Heart right ventricle (tissue), 16 donors: ENCODE measurements at places on chromosomes 4 and X. TPM values are rescaled to one million over a fixed set of nuclear protein-coding genes. Genes with fewer than 3 reads are reported as not detected.

Gene FGG
- not detected for total RNA-seq

Gene RUFY3
- 22.1 TPM for total RNA-seq

Gene MAB21L2
- total RNA-seq: 0.12 TPM

Gene TRIM61
- total RNA-seq: 2.0 TPM

Gene TLR7
- total RNA-seq: 3.2 TPM

Gene OCIAD1
- 183 TPM for total RNA-seq

Gene MAGEB2
- not detected for total RNA-seq

GRCh38 chr4:73477176-73477575 lies 4.4 kb upstream of the AFM start:
- H3K27ac ChIP-seq: no peak overlapping the region
- no peak for DNase-seq
- no peak overlapping the region for H3K4me3 ChIP-seq
- H3K27me3 ChIP-seq: no peaks in the 10 kb centered on the region

- H3K27ac ChIP-seq: no peak overlapping the region
- no peaks in the 10 kb centered on the region for H3K27me3 ChIP-seq
- peak overlapping the region; percentile 98 for H3K4me3 ChIP-seq
- no peak for DNase-seq
- no peaks in the 10 kb centered on the region for H3K36me3 ChIP-seq
Observed at GRCh38 chr4:24582235-24582832, 2.0 kb downstream of the DHX15 start.

DNA sequence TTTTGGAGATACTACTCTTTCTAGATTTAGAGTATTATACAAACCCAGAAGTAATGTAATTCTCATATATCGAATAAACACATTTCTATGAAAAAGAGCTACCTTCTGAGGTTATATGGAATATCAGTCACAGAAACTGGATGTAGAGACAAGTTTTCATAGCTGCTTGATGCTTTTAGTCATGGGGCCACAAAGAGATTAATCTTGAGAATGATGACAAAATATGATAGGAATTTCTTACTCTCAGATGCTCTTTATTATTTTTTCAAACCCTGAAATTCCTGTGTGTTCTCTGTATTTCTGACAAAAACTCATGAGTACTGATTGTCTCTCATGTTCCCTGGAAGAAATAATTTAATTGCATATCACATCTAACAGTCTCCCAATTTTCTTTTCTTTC lies 662.5 kb downstream of the RAPGEF2 start:
- H3K36me3 ChIP-seq: no peaks in the 10 kb centered on the region
- H3K4me1 ChIP-seq: no peaks in the 10 kb centered on the region
- H3K27ac ChIP-seq: no peak overlapping the region

GRCh38 chr4:15343581-15343980 lies 84.3 kb upstream of the C1QTNF7 start:
- H3K4me1 ChIP-seq: peaks cover 5% of the 10 kb centered on the region
- no peaks in the 10 kb centered on the region for H3K36me3 ChIP-seq
- H3K27me3 ChIP-seq: no peaks in the 10 kb centered on the region
- H3K27ac ChIP-seq: no peak overlapping the region

GRCh38 chrX:42708222-42708621 lies 69.7 kb downstream of the PPP1R2C start:
- H3K36me3 ChIP-seq: no peaks in the 10 kb centered on the region
- H3K4me3 ChIP-seq: no peak overlapping the region
- H3K4me1 ChIP-seq: no peaks in the 10 kb centered on the region

DNA sequence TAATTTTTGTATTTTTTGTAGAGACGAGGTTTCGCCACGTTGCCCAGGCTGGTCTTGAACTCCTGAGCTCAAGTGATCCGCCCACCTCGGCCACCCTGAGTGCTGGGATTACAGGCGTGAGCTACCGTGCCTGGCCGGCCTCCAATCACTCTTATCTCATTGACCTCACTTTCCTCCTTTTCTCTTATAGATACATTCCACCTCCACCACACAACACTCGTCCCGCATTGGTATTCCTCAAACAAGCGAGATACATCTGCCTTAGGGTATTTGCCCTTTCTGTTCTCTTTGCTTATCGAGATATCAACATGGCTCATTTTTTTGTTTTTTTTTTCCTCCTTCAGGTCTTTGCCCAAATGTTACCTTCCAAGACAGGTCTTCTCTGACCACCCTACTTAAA lies 1.8 kb upstream of the PRPS1 start:
- no peaks in the 10 kb centered on the region for H3K27me3 ChIP-seq
- no peak overlapping the region for H3K4me3 ChIP-seq
- H3K27ac ChIP-seq: no peak overlapping the region
- peaks cover 16% of the 10 kb centered on the region for H3K4me1 ChIP-seq
- DNase-seq: no peak

GRCh38 chr4:123788577-123788976 lies 392.0 kb downstream of the SPRY1 start:
- peaks cover 41% of the 10 kb centered on the region for H3K4me1 ChIP-seq
- no peaks in the 10 kb centered on the region for H3K27me3 ChIP-seq
- no peak for DNase-seq
- no peak overlapping the region for H3K4me3 ChIP-seq

DNA sequence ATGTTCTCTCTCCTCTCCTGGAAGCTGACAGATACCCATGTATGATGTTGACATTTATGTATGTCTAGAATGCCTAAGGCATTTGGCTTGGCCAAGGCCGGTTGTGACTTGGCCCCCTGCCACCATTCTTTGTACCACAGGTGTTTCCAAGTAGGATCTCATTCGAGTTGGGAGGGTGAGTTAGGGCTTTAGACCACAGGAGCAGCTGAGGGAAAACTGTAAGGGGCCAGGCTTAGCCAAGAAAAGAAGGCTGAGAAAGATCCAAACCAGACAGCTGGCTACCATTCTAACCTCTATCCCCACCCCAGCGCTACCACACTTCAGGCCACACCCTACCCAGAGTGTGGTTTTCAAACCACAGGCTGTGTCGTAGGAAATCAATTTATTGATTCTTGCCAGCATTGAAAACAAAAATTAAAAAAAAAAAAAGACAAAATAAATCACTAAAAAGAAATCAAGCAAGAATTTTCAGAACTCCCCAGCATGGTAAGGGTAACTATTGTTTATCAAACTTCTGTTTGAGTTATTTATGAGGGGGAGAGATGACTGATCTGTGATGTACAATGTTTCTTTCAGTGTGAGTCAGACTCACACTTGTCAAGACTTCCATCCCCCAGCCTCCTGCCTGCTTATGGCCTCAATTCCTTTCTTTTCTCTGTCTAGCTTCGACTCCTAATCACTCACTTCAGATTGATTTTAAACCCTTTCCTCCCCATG lies 9.9 kb downstream of the TMSB4X start:
- H3K4me1 ChIP-seq: peaks cover 12% of the 10 kb centered on the region
- H3K27me3 ChIP-seq: no peaks in the 10 kb centered on the region
- H3K4me3 ChIP-seq: no peak overlapping the region
- no peak for DNase-seq
- no peak overlapping the region for H3K27ac ChIP-seq

DNA sequence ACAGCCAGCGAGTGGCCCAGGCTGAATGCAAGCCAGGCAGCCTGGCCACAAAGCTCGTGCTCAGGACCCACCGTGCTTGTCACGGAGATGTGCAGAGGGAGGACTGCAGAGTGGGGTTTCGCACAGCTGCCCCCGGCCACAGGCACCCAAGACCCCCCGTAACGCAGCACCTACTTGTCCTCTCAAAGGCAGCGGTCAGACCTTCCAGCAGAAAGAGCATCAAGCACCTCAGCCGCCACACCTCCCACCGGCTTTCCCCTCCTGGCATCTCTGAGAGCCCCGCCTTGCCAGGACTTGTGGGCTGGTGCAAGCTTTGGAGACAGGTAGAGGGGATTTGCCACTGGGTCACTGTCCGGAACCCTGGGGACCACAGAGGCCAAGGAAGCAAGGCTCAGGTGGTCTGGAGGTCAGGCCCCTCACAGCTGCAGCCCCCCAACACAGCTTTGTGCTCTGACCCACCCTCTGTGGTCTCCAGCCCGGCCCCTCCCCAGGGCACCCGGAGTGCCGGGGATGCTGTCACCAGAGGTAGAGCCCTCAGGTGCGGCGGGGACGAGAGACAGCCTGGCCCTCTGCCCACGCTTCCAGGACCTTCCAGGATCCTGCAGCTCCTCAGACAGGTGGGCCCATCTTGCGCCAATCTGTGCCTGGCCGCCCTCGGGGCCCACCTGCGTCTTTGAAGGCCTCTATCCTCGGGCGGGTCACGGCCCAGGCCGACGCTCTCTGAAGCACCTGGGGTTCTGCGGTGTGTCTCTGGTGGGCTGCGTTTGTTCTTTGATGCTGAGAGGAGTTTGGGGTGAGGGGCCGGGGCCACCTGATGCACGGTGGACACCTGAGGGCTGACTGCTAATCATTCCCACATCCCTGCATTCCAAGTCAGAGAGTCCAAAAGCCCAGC lies 34.4 kb upstream of the HMX1 start:
- H3K36me3 ChIP-seq: no peaks in the 10 kb centered on the region
- H3K27ac ChIP-seq: no peak overlapping the region
- H3K27me3 ChIP-seq: peaks cover 31% of the 10 kb centered on the region
- no peak overlapping the region for H3K4me3 ChIP-seq
- no peak for DNase-seq

GRCh38 chr4:112377171-112377570 lies 80.0 kb downstream of the ALPK1 start:
- DNase-seq: no peak
- H3K27ac ChIP-seq: no peak overlapping the region

GRCh38 chrX:53239474-53239873 lies 14.5 kb upstream of the KDM5C start:
- H3K4me3 ChIP-seq: no peak overlapping the region
- peaks cover 18% of the 10 kb centered on the region for H3K36me3 ChIP-seq
- no peaks in the 10 kb centered on the region for H3K27me3 ChIP-seq
- no peak overlapping the region for H3K27ac ChIP-seq
- no peak for DNase-seq

DNA sequence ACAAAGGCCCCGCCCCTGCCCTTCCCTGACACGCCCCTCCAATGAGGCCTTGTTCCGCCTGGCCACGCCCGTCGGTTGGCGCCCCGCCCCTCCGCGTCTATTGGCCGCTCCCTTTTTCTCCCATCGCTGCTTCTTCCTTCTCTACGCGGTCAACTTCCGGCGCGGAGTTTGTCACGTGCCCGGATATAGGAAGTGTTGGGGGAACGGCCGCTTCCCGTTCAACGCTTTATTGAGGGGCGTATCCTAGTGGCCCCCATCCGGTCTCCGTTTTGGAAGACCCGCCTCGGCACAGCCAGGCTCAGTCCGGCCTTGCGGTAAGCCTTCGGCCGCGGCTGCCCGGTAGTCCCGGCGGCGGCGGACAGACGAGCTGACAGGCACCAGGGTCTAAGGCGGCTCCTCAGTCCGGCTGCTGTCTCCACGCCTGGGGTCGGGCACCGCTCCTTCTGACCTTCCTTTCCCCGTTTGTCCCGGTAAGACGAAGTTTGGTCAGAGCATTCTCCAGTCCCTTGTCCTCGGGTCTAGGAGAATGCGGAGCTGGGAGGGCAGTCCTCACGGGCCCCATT lies at the start of gene EXOC1:
EXOC1 (plus strand) TSS at position 165 of the 563 bp plus-strand sequence. CDS start 4,676 bp downstream, outside the sequence.
- peak within 1 kb of the TSS; percentile 96 for H3K4me3 ChIP-seq
- H3K4me1 ChIP-seq: peaks cover 16% of the 10 kb centered on the region
- peak within 1 kb of the TSS; percentile 82 for H3K27ac ChIP-seq
- peaks cover 6% of the 10 kb centered on the region for H3K36me3 ChIP-seq

- H3K27ac ChIP-seq: no peak overlapping the region
- H3K27me3 ChIP-seq: no peaks in the 10 kb centered on the region
- no peaks in the 10 kb centered on the region for H3K36me3 ChIP-seq
Observed at GRCh38 chr4:172985552-172985951, 183.1 kb upstream of the GALNT7 start.

DNA sequence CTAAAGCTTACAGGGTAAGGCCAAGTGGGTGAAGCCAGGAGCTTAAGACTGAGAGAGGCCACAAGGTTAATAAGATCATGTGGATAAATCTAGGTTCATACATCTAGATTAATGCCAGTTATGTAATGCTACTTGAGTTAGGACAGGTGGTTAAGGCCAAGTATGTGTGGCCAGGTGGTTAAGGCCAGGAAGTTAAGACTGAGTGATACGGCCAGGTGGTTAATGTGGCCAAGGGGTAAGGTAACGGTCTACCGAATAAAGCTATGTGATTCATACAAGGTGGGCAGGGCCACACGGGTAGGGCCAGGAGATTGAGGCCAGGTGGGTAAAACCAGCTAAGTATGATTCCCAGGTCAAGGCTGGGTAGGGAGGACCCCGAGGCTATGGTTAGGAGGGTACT lies 223.0 kb downstream of the TACR3 start:
- H3K4me3 ChIP-seq: no peak overlapping the region
- no peaks in the 10 kb centered on the region for H3K4me1 ChIP-seq
- H3K36me3 ChIP-seq: no peaks in the 10 kb centered on the region
- no peak overlapping the region for H3K27ac ChIP-seq
- no peaks in the 10 kb centered on the region for H3K27me3 ChIP-seq

DNA sequence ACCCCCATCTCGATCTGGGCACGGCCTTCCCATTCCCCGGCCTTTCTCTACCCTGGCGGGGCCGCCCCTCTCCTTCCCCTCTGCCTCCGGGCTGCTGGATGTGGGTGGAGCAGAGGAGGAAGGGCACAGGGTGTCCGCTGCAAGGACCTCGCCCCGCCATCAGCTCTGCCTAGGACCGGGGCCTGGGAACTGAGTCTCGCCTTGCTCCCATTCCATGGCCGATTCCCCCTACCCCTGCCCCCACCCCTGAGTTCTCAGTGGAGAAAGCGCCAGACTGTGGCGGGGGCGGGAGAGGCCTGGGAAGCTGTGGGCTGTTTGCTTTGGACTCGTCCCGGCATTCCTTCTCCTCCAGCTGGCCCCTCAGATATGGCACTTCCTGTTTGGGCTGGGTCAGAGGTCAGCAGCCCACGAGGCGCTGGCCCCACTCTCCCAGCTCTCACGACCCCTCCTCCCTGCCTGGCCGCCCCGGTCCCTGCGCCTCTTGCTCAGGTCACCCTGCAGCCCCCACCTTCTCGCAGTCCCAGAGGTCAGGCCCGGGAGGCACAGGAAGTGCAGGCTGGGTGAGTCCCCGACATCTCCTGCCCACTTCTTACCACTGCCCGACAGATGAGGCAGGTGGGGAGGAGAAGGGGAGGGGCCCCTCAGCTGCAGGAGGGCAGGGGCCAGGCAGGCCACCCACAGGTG lies 6.4 kb upstream of the BGN start:
- H3K27me3 ChIP-seq: no peaks in the 10 kb centered on the region
- DNase-seq: peak; percentile 60
- H3K36me3 ChIP-seq: no peaks in the 10 kb centered on the region
- no peak overlapping the region for H3K4me3 ChIP-seq
- H3K4me1 ChIP-seq: peaks cover 4% of the 10 kb centered on the region
- H3K27ac ChIP-seq: peak overlapping the region; percentile 76

DNA sequence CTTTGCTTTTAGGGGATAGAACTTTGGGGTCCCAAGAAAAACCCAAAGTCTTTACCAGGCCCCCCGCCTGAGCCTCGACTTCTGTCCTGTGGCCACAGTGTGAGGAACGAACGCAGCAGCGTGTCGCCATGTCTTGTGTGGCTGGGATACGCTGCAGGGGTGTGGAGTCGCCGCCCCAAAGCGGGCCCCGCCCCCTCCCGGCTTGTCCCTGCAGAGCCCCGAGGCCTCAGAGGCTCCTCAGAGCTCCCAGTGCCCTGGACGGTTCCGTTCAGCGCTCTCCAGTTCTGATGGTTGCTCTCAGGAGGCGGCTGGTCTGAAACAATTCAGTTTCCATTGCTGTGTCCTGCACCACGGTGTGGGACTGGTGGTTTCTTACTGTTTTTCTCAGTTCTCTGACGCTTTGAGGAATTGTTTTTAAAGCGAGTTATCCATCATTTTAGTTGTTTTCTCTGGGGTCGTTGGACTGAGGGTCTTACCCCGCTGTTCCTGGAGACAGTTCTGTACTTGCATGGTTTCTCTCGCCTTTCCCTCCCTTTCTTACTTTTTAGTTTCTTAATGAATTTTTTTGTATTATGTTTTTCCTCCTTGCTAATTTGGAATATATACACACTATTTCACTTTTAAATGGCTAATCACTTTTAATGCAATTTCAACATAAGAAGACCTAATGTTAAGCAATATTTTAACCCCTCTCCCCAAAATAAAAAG lies 1.6 kb upstream of the IDUA start:
- peak overlapping the region; percentile 2 for H3K4me3 ChIP-seq
- no peak overlapping the region for H3K27ac ChIP-seq
- DNase-seq: peak; percentile 79
- no peaks in the 10 kb centered on the region for H3K36me3 ChIP-seq
